Effector memory CD4-positive, alpha-beta T cell (primary cell): ENCODE measurements at places on chromosomes 1 and 21.
A peak's percentile ranks its signal among the peaks of the same experiment; 100 is the strongest.

GRCh38 chr1:170239445-170239844 lies 93.7 kb downstream of the NTMT2 start:
- H3K4me1 ChIP-seq = no peaks in the 10 kb centered on the region
- no peaks in the 10 kb centered on the region for H3K27me3 ChIP-seq
- no peaks in the 10 kb centered on the region for H3K36me3 ChIP-seq
- H3K4me3 ChIP-seq = no peak overlapping the region

DNA sequence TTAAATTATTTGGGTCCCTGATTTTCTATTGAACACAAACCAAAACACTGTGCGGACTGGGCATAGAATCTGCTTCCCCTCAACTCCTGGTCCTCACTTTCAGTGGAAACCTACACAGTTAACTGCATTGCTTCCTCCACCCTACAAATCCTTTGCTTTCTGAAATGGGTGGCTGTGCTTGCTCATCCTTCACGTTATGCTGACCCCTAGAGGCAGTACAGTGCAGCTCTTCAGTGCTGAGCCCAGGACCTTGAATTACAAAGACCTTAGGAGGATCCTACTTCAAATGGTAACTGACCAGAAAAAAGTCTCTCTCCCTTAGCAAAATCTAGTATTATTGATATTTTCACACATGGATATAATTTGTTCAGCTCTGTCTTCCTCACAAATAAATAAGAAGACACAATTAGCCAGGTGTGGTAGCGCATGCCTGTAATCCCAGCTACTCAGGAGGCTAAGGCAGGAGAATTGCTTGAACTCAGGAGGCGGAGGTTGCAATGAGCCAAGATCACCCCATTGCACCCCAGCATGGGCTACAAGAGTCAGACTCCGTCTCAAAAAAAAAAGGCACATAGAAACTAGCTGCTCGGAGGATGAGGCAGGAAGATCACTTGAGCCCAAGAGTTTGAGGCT lies 63.4 kb upstream of the L1TD1 start:
- DNase-seq = no peak
- H3K36me3 ChIP-seq = peaks cover 16% of the 10 kb centered on the region
- H3K4me1 ChIP-seq = no peaks in the 10 kb centered on the region
- no peaks in the 10 kb centered on the region for H3K27me3 ChIP-seq
- H3K27ac ChIP-seq = no peak overlapping the region

DNA sequence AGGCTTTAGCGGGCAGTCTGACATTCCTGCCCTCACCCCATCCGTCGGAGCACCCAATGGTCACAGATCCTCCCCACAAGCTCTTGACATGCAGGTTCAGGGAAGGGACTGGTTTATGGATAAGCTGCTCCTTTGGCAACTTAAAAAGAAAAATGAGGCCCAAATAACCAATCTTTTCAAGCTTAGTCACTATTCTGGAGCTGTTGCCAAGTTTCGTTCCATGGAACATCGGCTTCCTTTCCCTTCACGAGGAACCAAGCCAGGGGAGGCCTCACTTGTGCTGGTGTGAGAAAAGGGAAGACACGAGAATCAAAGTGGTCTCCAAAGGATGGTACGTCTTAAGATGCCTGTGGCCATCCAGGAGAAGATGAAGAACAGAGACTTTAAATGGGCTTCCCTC lies 46.1 kb upstream of the LPAR3 start:
- no peak overlapping the region for H3K27ac ChIP-seq
- no peaks in the 10 kb centered on the region for H3K36me3 ChIP-seq
- H3K27me3 ChIP-seq = no peaks in the 10 kb centered on the region
- H3K4me3 ChIP-seq = no peak overlapping the region
- no peak for DNase-seq
- H3K4me1 ChIP-seq = no peaks in the 10 kb centered on the region

- no peaks in the 10 kb centered on the region for H3K4me1 ChIP-seq
- no peaks in the 10 kb centered on the region for H3K36me3 ChIP-seq
- H3K27me3 ChIP-seq = no peaks in the 10 kb centered on the region
- no peak for DNase-seq
- no peak overlapping the region for H3K27ac ChIP-seq
Observed at GRCh38 chr1:114118351-114118990, 35.2 kb downstream of the SYT6 start.

DNA sequence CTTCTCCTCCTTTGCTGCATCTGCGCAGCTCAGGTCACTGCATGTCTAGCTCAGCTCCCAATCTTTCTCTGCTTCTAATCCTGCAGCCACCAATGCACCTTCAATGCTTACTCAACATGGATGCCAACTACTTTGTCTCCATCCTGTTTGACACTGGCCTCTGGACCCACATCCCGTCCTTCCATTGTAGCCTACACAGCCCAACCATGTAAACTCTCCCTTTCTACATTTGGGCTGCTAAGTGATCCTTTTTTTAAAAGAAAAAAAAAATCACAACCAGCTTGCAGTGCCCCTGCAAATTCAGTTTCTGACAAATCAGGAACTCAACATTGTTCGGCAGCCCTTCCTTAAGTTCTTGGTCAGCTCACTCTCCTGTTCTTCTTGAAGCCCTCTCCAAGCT lies 9.4 kb upstream of the CRABP2 start:
- no peaks in the 10 kb centered on the region for H3K27me3 ChIP-seq
- H3K4me3 ChIP-seq = no peak overlapping the region
- peaks cover 4% of the 10 kb centered on the region for H3K36me3 ChIP-seq
- no peak overlapping the region for H3K27ac ChIP-seq
- H3K4me1 ChIP-seq = no peaks in the 10 kb centered on the region

GRCh38 chr1:117695796-117696490 lies 90.1 kb downstream of the TENT5C start:
- H3K4me1 ChIP-seq = no peaks in the 10 kb centered on the region
- H3K27me3 ChIP-seq = no peaks in the 10 kb centered on the region
- no peak overlapping the region for H3K27ac ChIP-seq
- no peak for DNase-seq
- H3K36me3 ChIP-seq = no peaks in the 10 kb centered on the region

GRCh38 chr1:228390649-228391048 lies 16.0 kb downstream of the TRIM11 start:
- peaks cover 18% of the 10 kb centered on the region for H3K36me3 ChIP-seq
- H3K4me1 ChIP-seq = no peaks in the 10 kb centered on the region
- H3K27ac ChIP-seq = no peak overlapping the region
- H3K4me3 ChIP-seq = no peak overlapping the region
- no peak for DNase-seq

- H3K36me3 ChIP-seq = no peaks in the 10 kb centered on the region
- no peaks in the 10 kb centered on the region for H3K4me1 ChIP-seq
- DNase-seq = no peak
- no peaks in the 10 kb centered on the region for H3K27me3 ChIP-seq
- no peak overlapping the region for H3K27ac ChIP-seq
Observed at GRCh38 chr21:16530656-16531055, 800.9 kb downstream of the USP25 start.

GRCh38 chr1:160645386-160646130 lies 1.3 kb downstream of the SLAMF1 start:
- peak overlapping the region; percentile 78 for H3K4me3 ChIP-seq
- peak overlapping the region; percentile 89 for H3K27ac ChIP-seq
- no peaks in the 10 kb centered on the region for H3K36me3 ChIP-seq
- H3K4me1 ChIP-seq = peaks cover 41% of the 10 kb centered on the region
- DNase-seq = no peak

DNA sequence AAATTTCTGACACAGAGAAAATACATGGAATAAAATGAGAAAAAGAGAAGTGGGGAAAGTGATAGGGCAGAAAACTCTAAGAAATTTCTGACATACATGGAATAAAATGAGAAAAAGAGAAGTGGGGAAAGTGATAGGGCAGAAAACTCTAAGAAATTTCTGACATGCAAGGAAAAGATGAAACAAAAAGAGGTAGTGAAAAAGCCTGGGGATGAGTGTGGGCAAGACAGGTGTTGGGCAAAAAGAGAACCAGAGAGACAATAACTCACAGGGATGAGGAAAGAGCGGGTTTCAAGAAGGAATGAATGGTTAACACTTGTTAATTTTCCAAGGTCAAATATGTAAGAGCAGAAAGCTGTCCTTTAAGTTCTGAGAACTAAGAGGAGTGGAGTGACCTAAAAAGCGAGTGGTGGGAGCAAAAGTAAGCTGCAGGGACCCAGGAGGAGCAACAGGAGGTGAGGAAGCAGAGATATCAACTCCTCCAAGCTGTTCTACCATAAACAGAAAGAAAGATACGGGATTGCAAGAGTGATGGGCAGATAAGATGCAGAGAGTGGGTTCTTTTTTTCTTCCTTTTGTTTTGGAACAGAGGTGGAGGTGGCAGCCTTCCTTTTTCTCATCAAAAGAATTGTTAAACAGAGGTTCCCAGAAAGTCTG lies 29.9 kb upstream of the EXO1 start:
- no peaks in the 10 kb centered on the region for H3K4me1 ChIP-seq
- H3K36me3 ChIP-seq = no peaks in the 10 kb centered on the region
- no peaks in the 10 kb centered on the region for H3K27me3 ChIP-seq
- no peak overlapping the region for H3K4me3 ChIP-seq
- H3K27ac ChIP-seq = no peak overlapping the region

- no peaks in the 10 kb centered on the region for H3K27me3 ChIP-seq
- H3K4me1 ChIP-seq = peaks cover 21% of the 10 kb centered on the region
- H3K4me3 ChIP-seq = no peak overlapping the region
- H3K36me3 ChIP-seq = no peaks in the 10 kb centered on the region
- DNase-seq = no peak
- no peak overlapping the region for H3K27ac ChIP-seq
Observed at GRCh38 chr1:2203671-2204414, 9.3 kb upstream of the FAAP20 start.

DNA sequence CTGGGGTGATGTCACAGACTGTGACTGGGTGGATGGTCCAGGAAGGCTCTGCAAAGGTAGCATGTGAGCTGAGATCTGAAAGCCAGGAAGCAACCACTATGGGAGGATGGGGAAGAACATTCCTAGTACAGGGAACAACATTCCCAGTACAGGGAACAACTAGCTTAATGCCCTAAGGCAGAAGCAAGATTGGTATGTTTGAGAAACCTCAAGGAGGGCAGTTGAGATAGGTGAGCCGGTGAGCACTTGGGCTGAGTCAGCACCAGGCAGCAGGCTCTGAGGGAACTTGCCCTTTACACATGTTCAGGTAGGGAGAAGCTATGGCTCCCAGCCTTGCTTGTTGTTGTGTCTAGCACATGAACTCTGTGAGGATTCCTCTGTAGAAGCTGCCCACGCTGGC lies 24.2 kb upstream of the CACNA1E start:
- no peak overlapping the region for H3K4me3 ChIP-seq
- H3K4me1 ChIP-seq = no peaks in the 10 kb centered on the region
- H3K27me3 ChIP-seq = no peaks in the 10 kb centered on the region

DNA sequence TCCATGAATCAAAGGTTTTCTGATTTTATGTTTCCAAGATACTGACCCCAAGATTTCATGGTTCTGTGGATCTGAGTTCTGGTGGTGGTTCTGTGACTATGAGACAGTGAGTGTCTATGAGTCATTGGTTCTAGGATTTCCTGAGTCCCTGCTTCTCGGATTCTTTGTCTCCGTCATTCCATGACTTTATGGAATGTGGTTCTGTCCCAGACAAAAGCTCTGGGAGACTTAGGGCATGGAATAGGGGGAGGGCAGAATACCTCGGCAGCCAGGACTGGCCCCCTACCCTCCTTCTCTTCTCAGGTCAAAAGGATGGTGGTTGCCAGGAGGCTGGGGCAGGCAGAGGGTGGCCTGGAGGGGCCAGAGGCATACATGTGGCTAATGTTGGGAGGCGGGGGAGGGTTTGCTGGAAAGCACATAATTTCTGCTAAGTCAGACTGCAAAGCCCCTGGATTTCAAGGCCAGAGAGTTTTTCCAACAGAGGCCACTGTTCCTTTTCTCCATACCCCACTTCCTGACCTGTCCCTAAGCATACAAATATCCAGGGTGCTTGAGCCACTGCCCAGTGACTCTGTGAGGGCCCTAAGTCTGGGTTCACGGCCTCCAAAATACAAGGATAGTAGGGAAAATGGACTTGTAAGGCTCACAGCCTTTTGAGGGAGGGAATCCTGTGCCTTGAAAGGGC lies 17.2 kb downstream of the CDCP2 start:
- H3K27ac ChIP-seq = no peak overlapping the region
- no peaks in the 10 kb centered on the region for H3K36me3 ChIP-seq
- H3K4me1 ChIP-seq = no peaks in the 10 kb centered on the region
- no peak overlapping the region for H3K4me3 ChIP-seq
- DNase-seq = no peak

- no peaks in the 10 kb centered on the region for H3K36me3 ChIP-seq
- no peak overlapping the region for H3K27ac ChIP-seq
- H3K4me3 ChIP-seq = no peak overlapping the region
Observed at GRCh38 chr1:9891207-9891606, 18.9 kb downstream of the CTNNBIP1 start.

GRCh38 chr1:64750875-64751274 lies 6.0 kb downstream of the RAVER2 start:
- no peak for DNase-seq
- no peaks in the 10 kb centered on the region for H3K4me1 ChIP-seq
- H3K36me3 ChIP-seq = no peaks in the 10 kb centered on the region
- no peak overlapping the region for H3K4me3 ChIP-seq
